NT2/D1 (cell line): ENCODE measurements at places on chromosomes 13 and 19.
A peak's percentile ranks its signal among the peaks of the same experiment; 100 is the strongest.

DNA sequence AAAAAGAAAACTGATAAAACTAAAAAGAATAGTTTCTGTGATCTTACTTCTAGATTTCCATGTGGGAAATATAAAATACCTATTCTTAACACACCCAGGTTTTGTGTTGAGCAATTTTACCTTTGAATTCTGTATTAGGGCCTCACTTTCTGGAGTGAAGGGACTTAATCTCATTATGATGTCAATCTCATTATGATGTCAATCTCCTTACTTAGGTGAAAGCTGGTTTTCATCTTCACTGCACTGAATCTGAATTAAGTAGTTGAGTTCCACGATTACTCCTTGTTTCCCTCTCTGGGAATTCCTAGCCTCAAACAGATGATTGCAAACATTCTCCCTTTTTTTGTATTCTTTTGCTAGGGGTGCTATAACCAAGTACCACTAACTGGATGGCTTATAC, 1367.2 kb downstream of the EFNB2 start:
- no peak for DNase-seq

- no peak for DNase-seq
Measured at GRCh38 chr19:58538257-58539168, 5.4 kb upstream of the TRIM28 start.

DNA sequence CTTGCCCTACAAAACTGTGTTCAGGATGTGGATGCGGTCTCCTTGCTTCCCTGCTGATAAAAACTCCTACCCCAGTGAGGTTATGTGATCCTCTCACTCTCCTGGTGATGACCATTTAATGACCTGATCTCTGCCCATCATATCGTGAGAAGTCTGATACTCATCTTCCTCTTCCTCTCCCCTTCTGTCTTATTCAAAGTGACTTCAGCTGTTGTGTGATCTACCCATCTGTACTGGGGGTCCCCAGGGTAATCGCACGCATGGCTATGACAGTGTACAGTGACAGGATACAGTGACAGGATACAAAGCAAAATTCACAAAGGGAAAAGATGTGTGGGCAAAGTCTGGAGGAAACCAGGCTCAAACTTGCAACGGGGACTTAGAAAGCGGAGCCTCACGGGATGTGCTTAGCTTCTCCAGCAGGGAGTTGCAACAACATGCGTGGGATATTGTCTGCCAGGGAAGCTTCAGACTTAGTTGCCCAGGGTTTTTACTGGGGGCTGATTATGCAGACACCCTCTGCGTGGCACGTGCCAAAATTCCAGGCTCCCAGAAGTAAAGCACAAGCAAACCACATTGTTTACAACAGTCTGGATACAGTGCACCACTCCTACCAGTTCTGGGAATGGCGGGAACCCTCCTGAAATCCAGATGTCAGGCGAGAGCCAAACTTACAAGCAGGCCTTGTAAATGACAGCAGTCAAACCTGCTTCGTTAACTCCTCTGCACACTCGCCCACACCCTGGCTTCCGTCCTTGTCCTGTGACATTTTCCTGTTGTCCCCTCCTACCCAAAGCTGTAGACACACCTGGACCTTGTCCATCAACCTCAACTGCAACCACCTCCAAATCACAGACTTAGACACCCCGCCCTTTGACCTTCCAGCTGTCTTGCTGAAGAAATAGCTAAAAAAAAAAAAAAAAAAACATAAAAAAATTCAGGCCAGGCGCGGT, 18.0 kb upstream of the GARRE1 start:
- no peak for DNase-seq

- DNase-seq: no peak
Measured at GRCh38 chr19:33878910-33879810, 82.5 kb downstream of the KCTD15 start.

DNA sequence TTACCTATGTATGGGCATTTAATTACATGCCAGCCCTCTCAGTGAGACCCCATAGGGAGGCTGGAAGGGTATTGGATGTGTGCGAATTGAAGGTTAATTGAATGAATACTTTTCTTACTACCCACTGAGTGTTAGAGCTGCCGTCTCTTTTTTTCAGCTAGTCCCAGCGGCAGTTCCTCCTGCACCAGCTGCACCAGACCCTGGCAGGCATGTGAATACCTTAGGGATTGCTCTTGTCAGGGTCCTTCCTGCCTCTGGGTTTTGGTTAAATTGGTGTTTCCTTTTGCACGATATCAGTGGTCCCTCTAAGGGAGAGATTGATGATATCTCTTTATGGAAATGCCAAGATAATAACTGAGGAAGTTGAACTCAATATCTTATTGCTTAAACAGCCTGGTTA, 9.8 kb upstream of the CXCL17 start:
- DNase-seq: no peak

DNA sequence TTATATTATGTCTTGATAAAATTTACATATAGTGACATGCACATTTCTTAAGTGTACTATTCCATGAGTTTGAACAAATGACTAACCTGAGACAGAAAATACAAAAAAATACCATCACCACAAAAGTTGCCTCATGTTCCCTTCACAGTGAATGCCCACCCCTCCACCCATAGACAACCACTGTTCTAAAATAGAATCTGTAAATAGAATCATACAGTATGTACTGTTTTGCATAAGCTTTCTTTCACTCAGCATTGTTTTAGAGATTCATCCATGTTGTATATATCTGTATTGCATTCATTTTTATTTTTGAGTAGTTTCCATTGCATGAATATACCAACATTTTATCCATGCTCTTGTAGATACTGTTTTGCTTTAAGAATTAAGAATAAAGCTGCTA, 23.3 kb upstream of the RBM26 start:
- DNase-seq: no peak

- no peak for DNase-seq
Measured at GRCh38 chr19:39834287-39834841, 402 bp upstream of the DYRK1B start.

- no peak for DNase-seq
Measured at GRCh38 chr13:36666477-36667229, 7.2 kb upstream of the SERTM1 start.

DNA sequence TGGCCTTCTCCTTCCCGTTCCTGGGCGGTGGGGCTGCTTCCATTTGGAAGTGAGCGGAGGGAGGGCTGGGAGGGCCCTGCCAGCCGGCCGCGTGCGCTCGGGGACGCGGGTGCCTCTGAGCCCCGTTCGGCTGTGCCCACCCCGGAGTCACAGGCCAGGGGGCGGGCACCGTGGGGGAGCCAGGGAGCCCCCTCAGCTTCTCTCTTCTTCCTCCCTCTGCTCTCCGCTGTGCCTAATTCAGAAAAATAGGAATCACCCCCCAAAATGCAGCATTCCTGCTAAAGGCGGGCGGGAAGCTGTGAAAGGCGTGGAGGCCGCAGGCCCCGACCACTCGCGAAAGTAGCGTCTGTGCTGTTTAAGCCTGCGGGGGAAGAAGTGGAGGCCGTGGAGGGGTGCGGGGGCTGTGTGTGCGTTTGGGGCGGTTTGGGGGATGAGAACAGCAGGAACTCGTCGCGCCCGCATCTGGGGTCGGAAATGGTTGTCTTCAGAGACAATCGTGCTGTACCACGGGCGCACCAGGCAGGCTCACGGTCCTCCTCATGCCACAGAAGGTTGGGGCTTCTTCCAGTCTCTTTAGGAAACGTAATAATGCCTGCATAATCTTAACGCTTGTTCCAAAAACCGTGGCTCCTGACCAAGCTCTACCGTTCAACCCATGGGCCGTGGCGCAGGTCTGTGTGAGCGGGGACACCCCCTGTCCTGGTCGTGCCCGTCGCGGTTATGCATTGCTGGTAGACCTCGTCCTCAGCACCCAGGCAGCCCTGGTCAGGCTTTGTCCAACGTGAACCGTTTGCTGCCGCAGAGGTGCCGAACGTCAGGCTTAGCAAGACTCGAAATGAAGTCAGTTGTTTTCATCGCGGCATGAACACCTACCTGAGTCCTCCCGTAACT, 110.4 kb upstream of the SOX1 start:
- DNase-seq: no peak

- DNase-seq: no peak
Measured at GRCh38 chr13:40028446-40028845, 373.0 kb downstream of the COG6 start.

GRCh38 chr19:45591004-45591637, 6.5 kb upstream of the OPA3 start:
- peak; percentile 16 for DNase-seq

DNA sequence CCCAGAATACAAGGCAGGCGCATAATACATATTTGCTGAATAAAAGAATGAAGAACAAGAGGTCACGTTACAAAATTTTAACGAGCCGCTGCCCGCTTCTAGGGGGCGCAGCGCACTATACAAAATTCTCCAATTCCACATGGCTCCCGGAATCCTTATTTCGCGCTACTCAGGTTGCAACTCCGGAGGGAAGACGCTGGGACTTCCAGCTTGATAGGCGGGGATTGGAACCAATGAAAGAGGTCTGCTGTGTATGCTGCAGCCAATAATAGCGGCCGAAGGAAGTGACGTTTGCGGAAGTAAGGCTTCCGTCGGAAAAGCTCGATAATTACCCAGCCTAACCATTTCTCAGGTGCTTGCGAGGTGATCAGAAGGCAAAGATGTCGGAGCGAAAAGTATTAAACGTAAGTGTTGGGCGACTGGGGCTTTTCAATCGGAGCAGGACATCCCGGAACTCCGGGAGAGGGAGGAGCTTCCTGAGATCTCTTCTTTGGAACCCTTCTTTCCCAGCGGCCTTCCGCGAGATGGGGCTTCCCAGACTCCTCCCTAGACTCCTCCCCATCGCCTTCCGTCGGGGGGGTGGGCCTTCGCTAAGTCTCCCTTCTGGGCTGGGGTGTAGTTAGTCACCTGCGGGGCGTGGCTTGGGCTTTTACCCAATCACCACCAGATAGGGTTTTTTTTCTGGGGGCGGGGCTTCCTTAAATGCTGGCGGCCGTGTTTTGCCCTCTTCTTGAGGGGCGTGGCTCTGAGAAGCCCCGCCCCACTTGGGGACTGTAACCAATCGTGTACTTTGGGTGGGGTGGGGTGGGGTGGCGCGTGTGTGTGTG, at the start of gene YJU2:
Gene YJU2, plus strand, starts transcription at position 314 of the 827 bp plus-strand sequence. Its CDS starts 67 bp downstream, at position 381.
- peak; percentile 99 for DNase-seq

- DNase-seq: no peak
Measured at GRCh38 chr19:34888091-34888490, 38.6 kb upstream of the ZNF30 start.

- no peak for DNase-seq
Measured at GRCh38 chr13:25908366-25908765, 143.4 kb downstream of the SHISA2 start.

DNA sequence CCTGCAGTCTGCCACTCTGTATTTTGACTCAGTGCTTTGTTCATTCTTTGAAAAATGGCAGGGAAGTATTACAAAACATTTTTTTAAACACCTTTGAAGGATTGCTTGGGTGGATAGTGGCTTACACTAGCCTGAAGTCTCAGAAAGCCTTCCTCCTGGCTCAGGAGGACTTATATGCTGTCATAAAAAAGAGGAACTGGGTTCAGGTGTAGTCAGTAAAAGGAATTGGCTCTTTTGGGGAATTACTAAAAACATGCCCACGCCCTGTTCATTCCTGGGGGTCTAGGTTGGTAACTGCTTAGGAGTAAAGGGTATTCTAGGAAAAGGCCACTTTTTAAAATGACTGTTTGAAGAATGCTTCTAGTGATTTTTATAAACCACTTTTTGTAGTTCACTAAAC, 186.9 kb downstream of the SHISA2 start:
- DNase-seq: no peak
